Caco-2 (cell line): ENCODE measurements at places on chromosomes 2 and 18.
A peak's percentile ranks its signal among the peaks of the same experiment; 100 is the strongest.

- no peak overlapping the region for H3K27ac ChIP-seq
- H3K4me1 ChIP-seq: no peaks in the 10 kb centered on the region
- no peaks in the 10 kb centered on the region for H3K36me3 ChIP-seq
- DNase-seq: no peak
- no peaks in the 10 kb centered on the region for H3K27me3 ChIP-seq
Observed at GRCh38 chr2:20516646-20517341, 69.9 kb downstream of the RHOB start.

DNA sequence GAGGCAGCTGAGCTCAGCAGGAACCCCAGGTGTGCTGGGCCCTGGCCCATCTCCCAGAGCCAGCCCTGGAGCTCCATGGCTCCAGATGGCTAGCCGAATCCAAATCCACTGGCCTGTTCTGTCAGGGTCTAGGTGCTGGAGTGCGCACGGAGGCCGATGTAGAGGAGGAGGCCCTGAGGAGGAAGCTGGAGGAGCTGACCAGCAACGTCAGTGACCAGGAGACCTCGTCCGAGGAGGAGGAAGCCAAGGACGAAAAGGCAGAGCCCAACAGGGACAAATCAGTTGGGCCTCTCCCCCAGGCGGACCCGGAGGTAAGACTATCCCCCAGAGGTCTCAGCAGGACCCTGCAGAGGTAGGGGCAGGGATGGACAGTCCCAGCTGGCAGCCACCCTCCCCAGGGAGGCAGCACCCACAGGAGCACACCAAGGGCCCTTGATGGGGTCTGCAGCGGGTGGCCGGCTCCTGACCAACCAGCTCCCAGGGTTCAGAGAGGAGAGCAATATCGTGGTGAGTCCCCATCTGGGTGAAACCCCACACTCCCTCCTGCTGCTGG lies 26.1 kb upstream of the PRLH start:
- DNase-seq: no peak
- no peaks in the 10 kb centered on the region; the same call in 1 of the 2 replicates for H3K4me1 ChIP-seq
- no peaks in the 10 kb centered on the region for H3K27me3 ChIP-seq
- H3K36me3 ChIP-seq: no peaks in the 10 kb centered on the region
- no peak overlapping the region for H3K4me3 ChIP-seq
- H3K27ac ChIP-seq: no peak overlapping the region

DNA sequence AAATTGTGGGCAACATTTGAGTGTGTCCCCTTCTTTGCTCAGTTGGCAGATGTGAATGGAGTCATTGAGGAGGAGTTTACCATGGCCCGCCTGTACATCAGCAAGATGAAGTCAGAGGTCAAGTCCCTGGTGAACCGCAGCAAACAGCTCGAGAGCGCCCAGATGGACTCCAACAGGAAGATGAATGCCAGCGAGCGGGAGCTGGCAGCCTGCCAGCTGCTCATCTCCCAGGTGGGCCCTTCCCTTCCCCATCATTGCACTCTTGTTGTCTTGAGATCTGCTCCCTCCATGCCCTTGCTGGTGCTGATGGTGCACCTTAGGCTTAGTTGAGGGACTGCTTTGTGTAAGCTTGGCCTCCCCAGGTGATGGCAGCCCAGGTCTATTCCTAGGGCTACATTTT lies 47.5 kb upstream of the LYPD6B start:
- H3K27ac ChIP-seq: no peak overlapping the region
- H3K4me1 ChIP-seq: no peaks in the 10 kb centered on the region
- no peak for DNase-seq
- H3K4me3 ChIP-seq: no peak overlapping the region
- H3K36me3 ChIP-seq: no peaks in the 10 kb centered on the region

- DNase-seq: no peak
- no peaks in the 10 kb centered on the region for H3K36me3 ChIP-seq
- H3K4me3 ChIP-seq: no peak overlapping the region
- H3K27ac ChIP-seq: no peak overlapping the region
Observed at GRCh38 chr2:171754254-171754939, 67.1 kb downstream of the DYNC1I2 start.

GRCh38 chr2:113376253-113376912 lies 61.1 kb upstream of the ZNG1B start:
- H3K27me3 ChIP-seq: no peaks in the 10 kb centered on the region
- DNase-seq: no peak
- no peaks in the 10 kb centered on the region for H3K36me3 ChIP-seq
- no peaks in the 10 kb centered on the region for H3K4me1 ChIP-seq
- H3K27ac ChIP-seq: no peak overlapping the region
- H3K4me3 ChIP-seq: no peak overlapping the region

GRCh38 chr2:12718015-12718671 lies 1.4 kb downstream of the TRIB2 start:
- H3K36me3 ChIP-seq: no peaks in the 10 kb centered on the region
- H3K27me3 ChIP-seq: peaks cover 4% of the 10 kb centered on the region
- H3K4me3 ChIP-seq: peak overlapping the region; percentile 39

GRCh38 chr2:131659168-131659572 lies 131.5 kb downstream of the CCDC74A start:
- no peaks in the 10 kb centered on the region for H3K27me3 ChIP-seq
- H3K27ac ChIP-seq: no peak overlapping the region

GRCh38 chr2:175792881-175793280 lies 209.2 kb downstream of the LNPK start:
- no peaks in the 10 kb centered on the region for H3K36me3 ChIP-seq
- H3K4me3 ChIP-seq: no peak overlapping the region
- DNase-seq: no peak
- H3K27me3 ChIP-seq: no peaks in the 10 kb centered on the region
- no peaks in the 10 kb centered on the region for H3K4me1 ChIP-seq

- H3K36me3 ChIP-seq: no peaks in the 10 kb centered on the region
- no peak for DNase-seq
- H3K4me3 ChIP-seq: no peak overlapping the region
- H3K4me1 ChIP-seq: no peaks in the 10 kb centered on the region
Observed at GRCh38 chr2:15218423-15219086, 342.6 kb downstream of the NBAS start.

- no peak overlapping the region for H3K27ac ChIP-seq
- no peak for DNase-seq
- H3K27me3 ChIP-seq: no peaks in the 10 kb centered on the region
- no peak overlapping the region for H3K4me3 ChIP-seq
- no peaks in the 10 kb centered on the region for H3K4me1 ChIP-seq
Observed at GRCh38 chr18:45104049-45104395, 423.3 kb downstream of the SETBP1 start.

DNA sequence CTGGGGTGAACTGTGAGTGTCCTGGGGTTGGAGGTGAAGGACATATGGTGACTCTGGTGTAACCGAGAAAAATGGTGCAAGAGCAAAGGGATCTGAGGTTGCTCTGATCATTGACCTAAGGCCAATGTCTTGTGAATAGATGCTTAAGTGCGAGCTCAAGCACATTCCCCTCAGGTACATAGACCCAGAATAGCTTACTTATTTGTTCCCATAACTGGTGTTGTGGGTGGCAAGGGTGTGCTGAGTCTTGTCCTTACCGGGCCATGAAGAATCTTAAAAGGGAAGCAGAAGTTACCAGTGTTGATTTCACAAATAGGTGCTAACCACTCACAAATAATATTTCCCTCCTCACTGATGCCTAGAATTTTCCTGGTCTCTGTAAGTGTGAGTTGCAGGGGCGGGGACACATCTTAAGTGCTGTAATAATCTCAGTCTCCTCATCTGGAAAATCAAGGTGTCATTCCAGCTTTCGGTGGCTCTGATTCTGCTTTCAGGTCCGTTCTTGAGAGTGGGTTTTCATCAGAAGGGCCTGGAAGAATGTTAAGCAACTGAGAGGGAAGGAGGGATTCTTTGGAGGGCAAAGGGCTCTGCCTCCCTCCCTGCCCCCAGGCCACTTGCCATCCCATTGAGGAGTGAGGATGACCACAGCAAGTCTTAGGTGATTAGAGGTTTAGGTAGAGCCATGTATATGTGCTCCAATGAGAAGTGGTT lies 54.9 kb downstream of the LIPG start:
- DNase-seq: no peak
- no peak overlapping the region for H3K4me3 ChIP-seq
- no peaks in the 10 kb centered on the region for H3K27me3 ChIP-seq
- no peaks in the 10 kb centered on the region for H3K4me1 ChIP-seq
- H3K36me3 ChIP-seq: no peaks in the 10 kb centered on the region

DNA sequence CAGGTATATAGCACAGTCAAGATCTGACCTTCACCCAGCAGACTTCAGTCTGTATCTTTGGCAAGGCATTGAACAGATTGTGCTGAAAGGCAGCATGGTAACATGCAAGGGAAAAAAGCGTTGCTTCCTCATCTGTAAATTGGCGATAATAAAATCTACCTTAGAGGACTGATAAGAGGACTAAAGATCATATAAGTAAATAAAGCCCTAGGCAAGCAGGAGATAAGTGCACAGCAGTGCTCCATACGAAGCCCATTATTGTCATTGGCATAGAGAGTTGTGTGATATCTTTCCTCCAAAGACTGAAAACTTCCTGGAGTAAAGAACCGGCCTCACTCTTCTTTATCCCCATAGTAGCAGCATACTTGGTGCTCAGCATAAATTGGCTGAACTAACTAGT lies 162.6 kb downstream of the ANKRD44 start:
- H3K4me3 ChIP-seq: no peak overlapping the region
- H3K4me1 ChIP-seq: peaks cover 10% of the 10 kb centered on the region
- no peak overlapping the region for H3K27ac ChIP-seq
- no peaks in the 10 kb centered on the region for H3K27me3 ChIP-seq
- DNase-seq: no peak

DNA sequence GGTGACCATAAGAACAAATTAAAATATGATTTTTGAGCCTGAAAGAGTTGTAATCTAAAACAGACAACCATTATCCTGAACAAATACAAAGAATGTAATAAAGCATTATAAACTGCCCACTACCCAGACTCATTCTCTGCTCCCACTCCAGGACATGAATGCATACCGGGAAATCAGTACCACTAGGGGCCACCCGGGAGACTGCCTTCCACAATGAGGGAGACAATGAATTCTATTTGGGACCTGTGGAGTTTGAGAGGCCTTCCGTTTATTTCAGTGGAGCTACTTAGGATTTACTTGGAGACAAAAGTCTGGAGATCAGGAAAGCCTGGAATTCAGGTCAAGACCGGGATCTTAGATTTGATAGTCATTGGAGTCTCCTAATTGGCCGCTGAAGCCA lies 50.0 kb downstream of the NAB1 start:
- no peak overlapping the region for H3K4me3 ChIP-seq
- no peak overlapping the region for H3K27ac ChIP-seq
- peaks cover 30% of the 10 kb centered on the region for H3K4me1 ChIP-seq
- peak; percentile 17 for DNase-seq
- no peaks in the 10 kb centered on the region for H3K27me3 ChIP-seq

- DNase-seq: no peak
- no peak overlapping the region for H3K27ac ChIP-seq
- no peak overlapping the region for H3K4me3 ChIP-seq
- H3K27me3 ChIP-seq: no peaks in the 10 kb centered on the region
Observed at GRCh38 chr18:39624961-39625360, 2059.4 kb upstream of the CELF4 start.

DNA sequence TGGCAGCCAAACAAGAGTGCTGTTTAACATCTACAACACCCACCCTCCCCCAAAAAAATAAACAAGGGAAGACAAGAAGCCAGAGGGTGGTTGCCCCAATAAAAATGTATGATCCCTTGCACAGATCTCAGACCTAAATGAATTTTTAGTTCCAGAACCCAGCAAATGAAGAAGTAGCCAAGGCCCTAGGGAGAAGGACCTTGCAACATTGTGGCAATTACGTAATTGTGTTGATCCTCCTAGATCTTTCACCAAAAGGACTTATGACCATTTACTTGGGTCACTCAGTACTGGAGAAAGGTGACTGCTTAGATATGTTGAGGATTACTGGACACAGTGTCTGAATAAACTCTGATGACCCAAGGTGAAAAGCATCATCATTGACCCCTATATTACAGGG lies 1393.8 kb downstream of the LRP1B start:
- H3K36me3 ChIP-seq: no peaks in the 10 kb centered on the region
- H3K27ac ChIP-seq: no peak overlapping the region
- H3K27me3 ChIP-seq: no peaks in the 10 kb centered on the region
- no peak overlapping the region for H3K4me3 ChIP-seq
- no peaks in the 10 kb centered on the region for H3K4me1 ChIP-seq

DNA sequence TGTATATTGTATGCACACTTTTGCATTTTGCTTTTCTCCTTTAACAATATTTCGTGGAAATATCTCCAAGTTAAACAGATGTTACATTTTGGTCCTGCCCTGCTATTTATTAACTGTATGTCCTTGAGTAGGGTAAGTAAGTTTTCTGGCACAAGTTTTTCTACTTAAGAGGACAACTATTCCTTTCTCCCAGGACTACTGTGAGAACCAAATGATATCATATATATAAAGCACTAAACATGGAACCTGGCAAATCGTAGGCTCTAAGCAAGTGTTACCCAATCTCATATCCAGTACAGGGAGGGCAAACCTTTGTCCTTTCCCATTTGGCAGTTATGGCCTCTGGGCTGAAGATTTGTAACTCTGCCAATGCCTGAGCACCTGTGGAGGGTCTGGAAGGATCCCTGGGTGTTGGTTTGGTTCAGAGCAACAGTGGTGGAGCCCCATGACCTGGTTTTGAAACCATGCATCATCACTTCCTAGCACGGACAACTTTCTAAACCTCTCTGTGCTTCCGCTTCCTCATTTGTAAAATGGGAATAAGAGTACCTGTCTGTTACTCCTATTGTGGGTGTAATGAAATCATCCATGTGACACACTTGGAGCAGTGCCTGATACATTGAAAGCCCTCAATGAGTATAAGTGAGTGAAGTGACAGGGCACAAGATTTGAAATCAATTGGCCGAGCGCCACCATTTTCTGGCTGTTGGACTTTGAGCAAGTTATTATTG lies 28.3 kb upstream of the ICOS start:
- H3K4me3 ChIP-seq: no peak overlapping the region
- H3K36me3 ChIP-seq: no peaks in the 10 kb centered on the region
- DNase-seq: no peak
- H3K4me1 ChIP-seq: peaks cover 8% of the 10 kb centered on the region
- no peak overlapping the region for H3K27ac ChIP-seq

DNA sequence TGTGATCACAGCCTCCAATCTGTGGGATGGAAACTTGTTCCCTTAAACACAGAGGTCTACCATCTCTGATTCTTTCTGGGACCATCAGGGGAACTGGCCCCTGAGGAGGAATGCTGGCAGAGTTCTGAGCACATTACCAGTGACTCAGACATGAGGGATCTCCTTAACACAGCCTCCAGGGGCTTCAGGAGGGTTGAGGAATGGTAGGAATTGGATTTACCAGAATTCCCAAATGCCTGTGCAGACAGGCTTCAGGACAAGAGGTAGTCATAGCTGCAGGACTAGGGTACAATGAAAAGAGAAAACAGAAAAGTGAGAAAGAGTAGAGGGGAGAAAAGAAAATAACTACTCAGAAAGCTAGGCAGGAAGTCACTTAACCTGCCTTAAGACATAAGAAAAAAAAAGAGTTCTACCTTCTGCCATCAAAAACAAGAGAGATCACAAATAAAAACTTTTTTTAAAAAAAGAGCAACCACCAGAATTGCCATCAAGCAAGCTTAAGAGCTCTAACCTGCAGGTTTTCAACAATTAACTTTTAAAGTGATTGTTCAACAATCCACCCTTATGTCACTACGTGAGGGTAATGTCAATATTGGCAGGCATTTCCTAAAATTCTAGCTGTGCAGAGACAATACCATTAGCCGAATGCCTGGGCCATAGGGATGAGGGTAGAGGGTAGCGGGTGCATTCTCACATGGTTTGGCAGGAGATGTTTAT lies 524.4 kb downstream of the BCL11A start:
- no peaks in the 10 kb centered on the region for H3K36me3 ChIP-seq
- no peak overlapping the region for H3K4me3 ChIP-seq
- no peaks in the 10 kb centered on the region for H3K27me3 ChIP-seq

- no peak overlapping the region for H3K4me3 ChIP-seq
- H3K4me1 ChIP-seq: no peaks in the 10 kb centered on the region
- H3K27me3 ChIP-seq: no peaks in the 10 kb centered on the region
- H3K27ac ChIP-seq: no peak overlapping the region
- DNase-seq: no peak
Observed at GRCh38 chr18:47389210-47389609, 137.8 kb upstream of the SKOR2 start.
